ENCODE measurements at places on chromosomes 12 and 14.

GRCh38 chr12:108309674-108310312 lies 29.3 kb downstream of the CMKLR1 start:
- no peak for DNase-seq

DNA sequence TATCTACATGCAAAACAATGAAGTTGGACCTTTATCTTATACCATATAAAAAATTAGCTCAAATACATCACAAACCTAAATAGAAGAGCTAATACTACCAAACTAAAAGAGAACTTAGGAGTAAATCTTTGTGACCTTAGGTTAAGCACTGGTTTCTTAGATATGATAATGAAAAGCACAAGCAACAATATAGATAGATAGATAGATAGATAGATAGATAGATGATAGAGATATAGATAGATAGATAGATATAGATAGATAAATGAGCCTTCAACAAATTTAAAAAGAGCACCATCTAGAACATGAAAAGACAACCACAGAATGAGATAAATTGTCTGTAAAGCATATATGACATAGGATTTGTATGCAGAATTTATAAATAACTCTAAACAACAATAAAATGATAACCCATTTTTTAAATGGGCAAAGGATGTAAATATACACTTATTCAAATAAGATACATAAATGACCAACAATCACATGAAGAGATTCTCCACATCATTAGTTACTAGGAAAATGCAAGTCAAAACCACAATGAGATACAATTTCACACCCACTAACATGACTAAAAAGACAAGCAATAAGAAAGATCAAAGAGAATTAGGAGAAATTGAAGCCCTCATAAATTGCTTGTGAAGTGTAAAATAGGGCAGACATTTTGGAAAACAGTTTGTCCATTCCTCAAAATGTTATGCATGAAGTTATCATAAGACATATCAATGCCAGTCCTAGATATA lies 293.7 kb downstream of the BTG1 start:
- no peak for DNase-seq

- no peak for DNase-seq
These were observed 483.3 kb downstream of the ZFP36L1 start for GRCh38 chr14:68309616-68310015.

DNA sequence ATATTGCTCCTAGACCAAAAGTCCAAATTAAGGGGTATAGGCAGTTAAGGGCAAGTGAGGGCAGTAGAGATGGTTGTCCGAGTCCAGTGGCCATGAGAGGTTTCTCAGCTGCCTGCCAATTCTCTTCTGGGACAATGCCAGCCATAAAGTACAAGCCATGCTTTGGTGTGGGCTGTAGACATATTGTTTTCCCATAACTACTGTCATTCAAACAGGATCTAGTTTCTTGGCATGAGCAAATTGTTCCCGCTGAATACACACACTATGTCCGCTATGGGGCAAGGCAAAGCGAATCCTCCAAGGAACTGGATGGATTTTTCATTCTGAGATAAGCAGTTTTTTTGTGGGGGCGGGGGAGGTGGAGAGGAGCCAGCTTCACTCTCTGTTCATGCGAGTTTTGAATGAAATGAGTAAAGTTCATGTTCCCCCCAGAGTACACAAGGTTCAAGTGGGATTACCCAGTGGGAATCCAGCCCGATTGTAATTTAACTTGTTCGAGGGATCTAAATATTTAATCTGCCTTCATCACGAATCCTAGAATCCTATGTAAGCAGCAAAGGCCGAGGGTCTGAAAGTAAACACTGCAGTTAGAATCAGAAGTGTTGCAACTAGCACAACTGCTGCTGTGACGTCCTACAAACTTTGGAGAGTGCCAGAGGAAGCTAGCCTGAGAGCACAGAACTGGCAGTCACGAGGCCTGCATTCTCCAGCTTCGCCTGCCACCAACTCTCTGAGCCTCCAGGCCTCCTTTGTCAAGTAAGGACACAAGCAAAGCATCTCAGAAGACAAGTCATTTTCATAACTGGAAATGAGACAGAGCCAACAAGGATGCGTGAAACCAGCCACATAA lies 137.0 kb downstream of the CRADD start:
- no peak for DNase-seq

DNA sequence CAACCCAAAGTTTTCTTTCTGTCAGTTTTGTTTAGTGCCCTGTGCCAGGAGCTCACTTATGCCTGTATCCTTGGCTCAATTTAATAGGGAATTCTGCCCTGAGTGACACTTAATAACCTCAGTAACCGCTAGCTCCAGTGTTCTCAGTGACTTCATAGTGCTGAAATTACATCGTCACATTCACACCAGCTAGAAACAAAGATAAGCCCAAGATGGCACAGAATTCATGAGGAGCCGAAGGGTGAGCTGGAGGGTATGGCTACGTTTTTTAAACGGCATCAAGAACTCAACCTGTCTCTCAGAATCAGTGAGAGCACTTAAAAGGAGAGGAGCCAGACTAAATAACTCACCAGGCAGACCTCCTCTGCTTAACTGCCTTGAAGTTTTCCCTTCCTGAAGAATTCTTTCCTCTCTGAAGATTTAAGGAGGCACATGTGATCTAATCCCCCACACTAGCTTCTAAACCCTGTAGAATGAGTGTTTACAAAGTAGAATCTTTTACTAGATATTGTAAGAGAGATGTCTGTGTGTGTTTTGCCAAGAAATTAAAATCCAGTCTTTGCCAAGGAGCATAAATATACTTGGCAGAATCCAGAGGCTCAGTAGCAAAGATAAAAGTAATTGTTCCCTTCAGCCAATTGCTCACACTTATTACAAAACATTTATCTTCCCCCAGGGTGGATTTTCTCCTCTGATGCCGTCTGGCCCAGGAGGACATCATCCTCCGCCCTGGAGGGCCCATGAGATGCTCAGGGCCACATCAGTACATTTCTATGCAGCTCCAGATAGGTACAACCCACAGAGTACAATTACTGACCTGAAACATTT lies 37.3 kb downstream of the PTGER2 start:
- DNase-seq: no peak

DNA sequence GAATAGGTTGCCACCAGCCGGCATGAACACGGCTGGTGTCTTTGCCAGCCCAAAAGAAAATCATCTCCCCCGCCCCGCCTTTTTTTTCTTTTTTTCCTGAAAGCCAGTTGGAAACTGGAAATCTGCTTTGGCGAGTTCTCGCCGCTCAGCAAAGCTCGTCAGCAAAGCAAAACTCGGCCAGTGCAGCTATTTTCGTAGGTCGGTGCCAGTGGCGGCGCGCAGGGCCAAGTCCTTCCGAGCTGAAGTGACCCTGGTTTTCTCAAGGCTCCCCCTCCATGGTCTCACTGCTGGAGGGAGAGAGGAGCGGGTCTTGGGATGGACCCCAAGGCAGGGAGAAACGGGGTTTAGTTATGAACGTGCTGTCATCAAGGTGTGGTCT lies 248.4 kb upstream of the RTL1 start:
- no peak for DNase-seq

- no peak for DNase-seq
These were observed 14.8 kb upstream of the APOF start for GRCh38 chr12:56377310-56377988.

DNA sequence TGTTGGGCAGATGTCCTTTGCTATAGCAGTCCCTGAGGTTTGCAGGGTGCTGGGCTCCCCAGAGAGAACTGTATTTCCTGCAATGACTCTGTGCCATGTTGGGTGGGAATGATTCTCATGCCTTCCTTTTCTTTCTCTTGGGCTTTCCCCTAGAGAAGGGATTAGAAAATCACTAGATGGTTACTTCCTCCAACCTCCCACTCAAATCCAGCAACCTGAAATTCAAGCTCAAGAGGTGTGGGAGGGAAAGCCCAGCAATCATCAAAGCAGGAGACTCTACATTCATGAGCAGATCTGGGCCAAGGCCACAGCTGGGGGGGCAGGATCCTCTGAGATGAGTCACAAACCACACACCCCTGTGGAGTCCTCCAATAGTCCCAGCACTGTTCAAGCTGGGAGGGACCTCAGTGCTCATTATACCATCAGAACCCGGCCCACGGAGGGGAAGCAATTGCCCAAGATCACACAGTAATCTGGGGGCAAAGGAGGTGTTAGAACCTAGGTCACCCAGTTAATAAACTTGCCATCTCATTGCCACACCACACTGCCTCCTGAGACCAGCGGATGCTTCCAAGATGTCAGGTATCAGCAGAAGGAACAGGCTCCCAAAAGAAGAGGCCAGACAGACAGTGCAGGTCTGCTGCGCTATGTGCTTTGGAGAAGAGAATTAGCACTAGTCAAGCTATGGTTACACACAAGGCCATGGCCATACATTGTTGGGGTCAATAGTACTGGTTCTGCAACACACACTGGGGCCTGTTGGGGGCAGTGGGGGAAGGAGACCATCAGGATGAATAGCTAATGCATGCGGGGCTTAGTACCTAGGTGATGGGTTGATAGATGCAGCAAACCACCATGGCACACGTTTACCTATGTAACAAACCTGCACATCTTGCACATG lies 65.7 kb downstream of the TTC9 start:
- no peak for DNase-seq

DNA sequence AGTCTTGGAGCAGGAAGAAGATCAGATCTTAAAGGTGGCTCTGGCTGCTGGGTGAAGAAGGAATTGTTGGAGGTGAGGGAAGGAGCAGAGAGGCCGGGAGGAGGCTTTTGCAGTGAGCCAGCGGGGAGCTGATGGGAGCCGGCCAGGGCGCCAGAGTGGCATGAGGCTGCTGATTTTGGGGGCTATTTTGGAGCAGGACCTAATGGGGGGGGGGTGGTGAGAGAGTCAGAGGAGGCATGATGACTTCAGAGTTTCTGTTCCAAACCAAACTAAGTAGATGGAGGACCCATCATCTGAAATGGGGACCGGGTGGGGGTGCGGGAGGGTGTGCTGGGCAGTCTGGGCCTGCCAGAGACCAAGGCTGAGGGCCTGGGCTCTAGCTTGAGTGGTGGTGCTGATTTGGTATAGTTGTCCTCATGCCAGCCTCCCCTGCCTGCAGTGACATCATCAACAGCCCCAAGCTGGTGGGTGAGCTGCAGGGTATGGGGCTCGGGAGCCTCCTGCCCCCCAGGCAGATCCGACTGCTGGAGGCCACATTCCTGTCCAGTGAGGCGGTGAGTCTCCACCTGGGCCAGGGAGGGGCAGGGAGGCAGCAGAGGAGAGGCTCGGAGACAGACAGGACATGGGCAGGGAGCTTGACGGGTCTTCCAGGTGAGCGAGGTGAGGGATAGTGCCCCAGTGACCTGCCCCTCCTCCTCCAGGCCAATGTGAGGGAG lies 6.2 kb downstream of the TNFAIP2 start:
- DNase-seq: no peak

DNA sequence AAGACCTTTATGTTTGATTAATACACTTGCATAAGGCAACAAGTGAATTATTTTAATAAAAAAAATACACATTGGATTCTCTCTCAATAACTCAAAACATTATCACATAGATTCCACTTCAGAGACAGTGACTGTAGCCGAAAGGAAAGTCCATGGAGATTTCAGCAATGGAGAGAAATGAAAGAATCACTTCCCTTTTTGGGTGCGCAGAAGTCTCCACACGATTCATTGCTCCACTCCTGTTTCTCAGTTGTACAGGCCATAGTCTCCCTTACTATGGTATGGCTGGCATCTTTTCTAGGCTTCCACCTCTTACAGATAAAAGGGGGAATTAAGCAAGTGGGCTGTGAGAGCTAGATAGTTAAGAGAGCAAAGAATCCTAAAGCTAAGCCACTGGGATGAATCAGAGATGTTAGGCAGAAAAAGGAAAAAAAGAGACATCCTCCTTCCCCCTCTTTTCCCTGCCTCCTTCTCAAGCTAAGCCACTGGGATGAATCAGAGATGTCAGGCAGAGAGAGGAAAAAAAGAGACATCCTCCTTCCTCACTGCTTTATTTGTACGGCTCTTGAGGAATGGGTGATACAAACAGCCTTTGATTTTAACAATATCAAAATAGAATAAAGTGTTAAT lies 16.3 kb downstream of the ST8SIA1 start:
- DNase-seq: no peak

DNA sequence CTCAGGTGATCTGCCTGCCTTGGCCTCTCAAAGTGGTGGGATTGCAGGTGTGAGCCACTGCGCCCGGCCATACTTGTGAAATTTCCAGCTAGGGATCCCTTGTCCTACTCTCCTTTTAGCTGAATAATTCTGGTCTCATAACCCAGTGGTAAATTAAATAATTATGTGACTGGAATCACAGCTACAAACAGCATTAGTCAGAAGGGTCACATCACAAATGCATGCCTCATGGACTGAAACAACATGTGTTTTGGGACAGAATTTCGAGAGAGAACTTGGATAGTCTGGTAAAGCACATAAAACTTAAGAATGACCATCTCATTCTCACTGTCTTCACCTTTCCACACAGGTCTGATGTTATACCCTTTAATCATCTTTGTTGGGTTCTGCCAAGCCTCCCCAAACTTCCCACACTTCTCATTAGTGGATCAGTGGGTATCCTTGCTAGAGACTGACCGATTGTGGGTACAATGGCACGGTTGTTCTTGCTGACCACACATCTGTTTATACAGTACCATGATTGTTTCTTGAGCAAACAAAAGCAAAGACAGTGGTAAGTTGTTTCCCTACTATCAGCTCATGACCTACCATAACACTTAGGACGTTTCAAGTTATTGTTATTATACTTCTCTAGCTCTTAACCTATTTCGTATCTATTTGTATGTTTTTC lies 5.1 kb downstream of the GPRC5D start:
- no peak for DNase-seq

DNA sequence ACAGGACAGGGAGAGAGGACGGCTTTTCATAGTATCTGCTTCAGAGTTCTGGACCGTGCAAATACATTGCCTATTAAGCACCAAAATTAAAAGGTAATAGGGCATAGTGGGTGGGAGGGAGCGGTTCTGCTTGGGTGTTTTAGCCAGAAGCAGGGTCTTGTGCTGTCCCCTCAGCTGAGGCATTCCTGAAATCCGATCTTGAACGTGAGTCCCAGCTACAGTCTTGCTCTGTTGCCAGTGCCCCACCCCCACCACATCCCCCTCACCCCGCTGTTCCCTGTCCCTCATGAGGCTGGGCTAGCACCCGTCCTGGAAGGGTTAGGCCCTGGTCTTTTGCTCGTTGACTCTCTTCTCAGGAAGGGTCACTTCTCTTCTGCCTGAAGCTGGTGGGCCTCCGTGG lies 48.6 kb downstream of the AACS start:
- no peak for DNase-seq

DNA sequence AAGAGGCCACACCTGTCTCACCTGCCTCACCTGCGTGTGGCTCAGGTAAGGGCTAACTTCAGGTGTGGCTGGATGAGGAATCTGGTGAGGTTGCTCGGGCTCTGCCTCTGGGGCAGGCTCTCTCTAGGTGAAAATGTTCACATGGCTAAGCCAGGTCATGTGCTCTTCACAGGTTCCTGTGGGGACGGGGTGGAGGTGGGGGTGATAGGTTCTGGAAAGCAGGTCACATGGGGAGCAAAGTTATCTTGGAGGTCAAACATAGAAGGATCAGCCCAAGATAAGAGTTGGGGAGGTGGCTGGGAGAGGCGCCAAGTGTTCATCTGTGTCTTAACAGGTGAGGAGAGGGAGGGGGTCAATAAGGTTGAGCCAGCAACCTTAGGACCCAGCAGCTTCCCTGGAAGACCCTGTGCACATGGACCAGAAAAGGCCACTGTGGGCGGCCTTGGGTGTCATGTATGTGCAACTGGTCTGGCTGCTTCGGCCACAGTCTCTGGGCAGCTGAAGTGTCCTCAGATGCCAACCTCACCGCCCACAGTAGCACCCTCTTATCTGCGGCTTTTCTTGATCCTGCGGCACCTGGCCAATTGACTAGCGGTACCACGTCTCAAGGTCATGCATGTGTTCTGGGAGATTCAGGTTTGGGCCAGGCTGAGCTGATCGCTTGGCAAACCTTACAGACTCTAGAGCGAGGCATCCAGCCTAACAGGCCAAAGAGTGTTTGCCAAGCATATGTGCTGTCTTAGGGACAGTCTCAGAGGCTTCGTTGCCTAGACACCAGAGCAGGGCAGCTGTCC lies 60.5 kb downstream of the CACNA1C start:
- no peak for DNase-seq

GRCh38 chr12:509500-509899 lies 49.8 kb downstream of the B4GALNT3 start:
- DNase-seq: no peak

Measured in activated T-cell treated with anti-CD3 and anti-CD28 coated beads for 24 hours (primary cell).